Kidney capillary endothelial cell (primary cell): ENCODE measurements at places on chromosomes 1 and 21.
A peak's percentile ranks its signal among the peaks of the same experiment; 100 is the strongest.

DNA sequence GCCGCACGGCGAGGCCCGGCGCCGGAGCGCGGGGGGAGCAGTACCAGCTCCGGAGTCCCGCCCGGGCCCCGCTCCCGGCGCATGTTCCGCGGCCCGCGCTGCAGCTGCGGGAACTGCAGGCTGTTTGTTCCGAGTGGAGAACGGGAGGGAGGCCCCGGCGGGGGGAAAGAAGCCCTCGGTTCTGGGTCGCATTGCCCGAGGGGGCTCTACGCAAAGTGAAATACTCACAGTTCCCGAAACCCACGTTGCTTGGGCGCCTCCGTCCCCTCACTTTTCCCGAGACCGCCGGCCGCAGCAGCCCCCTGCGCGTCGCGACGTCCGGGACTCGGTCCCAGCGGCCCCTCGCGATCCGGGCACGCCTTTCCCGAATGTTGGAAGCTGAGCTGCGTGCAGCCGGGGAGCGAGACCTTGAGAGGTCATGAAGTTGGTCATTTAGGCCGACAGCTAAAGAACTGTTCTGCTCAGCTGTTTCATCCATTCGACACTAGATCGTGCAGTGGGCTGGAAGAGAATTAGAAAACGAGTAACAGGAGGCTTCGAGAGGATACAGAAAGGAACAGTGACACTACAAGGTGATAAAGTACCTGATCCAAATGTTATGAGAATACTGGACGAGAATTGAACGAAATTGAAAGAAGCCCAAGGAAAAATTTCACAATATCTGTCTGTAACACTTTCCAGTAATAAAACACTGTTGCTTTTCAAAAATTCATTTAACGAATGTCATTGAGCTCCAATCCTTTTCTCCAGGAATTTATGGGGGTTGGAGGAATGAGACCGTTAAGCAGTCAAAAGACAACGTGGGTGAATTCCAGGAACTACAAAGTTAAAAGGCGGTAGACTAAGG lies 657 bp upstream of the LIN9 start:
- peak; percentile 11 for DNase-seq

GRCh38 chr1:22118291-22118992 lies 24.5 kb downstream of the WNT4 start:
- no peak for DNase-seq

GRCh38 chr1:9331016-9331415 lies 38.3 kb downstream of the SPSB1 start:
- DNase-seq: no peak

DNA sequence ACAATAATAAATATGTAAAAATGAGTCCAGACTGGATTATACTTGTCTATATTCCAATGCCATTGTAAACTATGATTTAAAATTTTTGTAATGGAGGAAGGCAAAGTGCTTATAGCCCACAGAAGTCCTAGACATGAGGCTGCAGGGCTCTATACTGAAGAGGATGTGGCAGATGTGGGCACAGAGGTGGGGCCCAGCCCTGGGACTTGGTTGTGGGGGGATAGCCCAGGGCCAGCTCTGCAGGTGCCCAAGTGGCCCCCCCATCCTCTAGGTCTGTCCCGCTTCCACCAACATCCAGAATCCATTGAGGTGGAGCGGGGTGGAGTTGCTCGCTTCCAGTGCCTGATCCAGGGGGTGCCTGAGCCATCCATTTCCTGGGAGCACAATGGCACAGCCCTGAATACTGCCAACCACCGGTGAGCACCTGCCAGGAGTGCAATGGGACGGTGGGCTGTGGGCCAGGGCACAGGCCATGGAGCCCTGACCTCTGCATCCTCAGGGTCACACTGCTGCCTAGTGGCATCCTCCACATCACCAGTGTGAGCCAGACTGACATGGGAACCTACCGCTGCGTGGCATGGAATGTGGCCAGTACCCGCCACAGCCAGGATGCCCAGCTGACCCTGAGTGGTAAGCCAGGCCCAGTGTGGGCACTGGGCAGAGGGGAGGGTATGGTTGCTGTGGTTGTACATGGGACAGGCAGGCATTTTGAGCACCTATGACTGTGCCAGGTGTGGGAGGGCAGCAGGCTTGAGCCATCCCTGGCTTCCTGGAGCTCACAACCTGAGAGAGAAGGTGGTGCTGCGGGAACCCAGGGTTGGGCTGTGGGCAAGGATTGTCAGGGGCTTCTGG lies 21.0 kb downstream of the SLC27A3 start:
- no peak for DNase-seq

DNA sequence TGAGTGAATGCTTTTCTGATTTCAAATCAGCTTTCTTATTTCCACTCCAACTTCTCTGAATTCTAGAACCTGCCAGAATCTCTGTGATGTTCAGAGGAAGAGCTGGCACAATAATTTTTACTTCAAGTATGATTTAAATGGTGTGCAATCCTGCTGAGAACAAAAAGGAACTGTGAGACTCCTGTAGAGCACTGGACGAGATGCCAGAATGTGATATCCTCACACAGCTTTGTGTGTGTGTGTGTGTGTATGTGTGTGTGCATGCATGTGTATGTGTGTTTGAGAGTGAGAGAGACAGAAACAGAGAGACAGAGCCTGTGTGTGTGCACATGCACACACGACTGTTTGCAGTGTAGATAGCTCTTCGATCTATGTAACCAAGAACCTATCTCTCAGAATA lies 713.6 kb upstream of the ZP4 start:
- DNase-seq: no peak

DNA sequence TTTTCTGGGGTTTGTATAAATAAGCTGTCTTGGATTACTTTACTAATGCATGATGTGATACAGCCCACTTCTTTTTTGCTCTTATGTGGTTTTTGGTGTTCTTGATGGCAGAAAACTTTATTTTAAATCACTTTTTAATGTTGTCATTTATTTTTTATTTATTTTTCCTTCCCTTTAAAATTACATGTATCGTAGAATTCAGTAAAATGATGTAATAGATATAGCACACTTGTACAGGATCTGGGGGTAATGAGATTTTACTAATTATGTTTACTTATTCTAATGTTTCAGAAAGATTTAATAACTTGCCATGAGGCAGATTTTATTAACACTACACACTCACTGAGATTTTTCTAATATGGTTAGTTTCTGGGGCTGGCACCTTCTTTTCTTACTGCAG lies 701 bp upstream of the B3GALT2 start:
- DNase-seq: no peak

DNA sequence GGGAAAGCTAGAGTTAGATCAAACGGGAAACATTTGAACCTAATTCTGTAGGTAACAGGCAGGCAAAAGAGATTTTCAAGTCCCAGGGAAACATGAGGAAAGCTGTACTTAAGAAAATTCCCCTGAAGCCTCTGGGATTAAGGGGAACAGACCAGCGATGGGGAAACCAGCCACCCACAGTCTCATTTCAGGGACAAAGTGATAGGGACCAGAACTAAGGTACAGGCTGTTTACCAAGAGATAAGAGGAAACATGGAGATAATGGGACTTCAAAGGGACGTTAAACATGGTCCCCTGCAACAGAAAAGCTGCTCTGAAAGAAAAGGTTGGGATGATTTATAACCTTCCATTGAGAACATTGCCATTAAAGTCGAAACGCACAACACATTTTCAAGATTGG lies 84.4 kb downstream of the NTPCR start:
- DNase-seq: no peak

DNA sequence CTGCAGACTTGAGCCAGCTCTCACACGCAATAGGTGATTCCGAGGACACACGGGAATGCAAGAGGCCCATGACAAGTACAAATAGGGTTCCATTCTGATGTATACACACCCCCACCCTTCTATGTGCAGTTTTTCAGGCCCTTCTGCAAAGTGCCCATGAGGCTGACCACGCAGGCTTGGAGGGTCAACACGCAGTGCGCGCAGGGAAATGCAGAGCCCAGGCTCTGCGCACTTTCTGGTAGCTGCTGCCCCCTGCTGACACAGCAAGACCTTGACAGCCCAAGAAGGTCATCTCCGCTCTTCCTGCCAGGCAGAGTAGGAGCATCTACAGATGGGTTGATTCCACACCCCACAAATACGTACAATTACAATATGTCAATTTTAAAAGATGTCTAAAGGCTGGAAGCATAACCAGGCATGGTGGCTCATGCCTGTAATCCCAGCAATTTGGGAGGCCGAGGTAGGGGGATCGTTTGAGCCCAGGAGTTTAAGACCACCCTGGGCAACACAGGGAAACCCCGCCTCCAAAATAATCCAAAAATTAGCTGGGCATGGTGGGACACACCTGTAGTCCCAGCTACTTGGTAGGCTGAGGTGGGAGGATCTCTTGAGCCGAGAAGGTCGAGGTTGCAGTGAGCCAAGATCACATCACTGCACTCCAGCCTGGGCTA lies 18.5 kb downstream of the SH3BP5L start:
- DNase-seq: peak; percentile 37

GRCh38 chr1:73813716-73814115 lies 384.3 kb downstream of the LRRIQ3 start:
- DNase-seq: no peak

GRCh38 chr21:35908311-35909078 lies 151.8 kb downstream of the SETD4 start:
- no peak for DNase-seq

DNA sequence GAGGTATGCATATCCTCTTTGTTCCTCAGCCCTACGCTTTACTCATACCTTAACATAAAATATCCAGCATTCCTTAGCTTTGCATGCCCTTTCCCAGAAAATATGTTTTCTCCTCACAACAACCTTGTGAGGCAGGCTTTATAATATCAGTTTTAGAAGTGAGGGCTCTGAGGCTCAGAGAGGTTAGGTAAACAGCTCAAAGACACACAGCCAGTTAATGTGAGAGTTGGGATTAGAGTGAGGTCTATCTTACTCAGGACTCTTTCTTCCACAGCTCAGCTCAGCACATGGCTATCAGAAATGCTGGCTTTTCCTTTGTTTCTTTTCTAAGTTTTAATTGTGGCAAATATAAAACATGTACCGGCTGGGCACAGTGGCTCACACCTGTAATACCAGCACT lies 27.9 kb downstream of the CSF1 start:
- no peak for DNase-seq

- no peak for DNase-seq
Observed at GRCh38 chr1:92698932-92699331, 86.0 kb downstream of the EVI5 start.

DNA sequence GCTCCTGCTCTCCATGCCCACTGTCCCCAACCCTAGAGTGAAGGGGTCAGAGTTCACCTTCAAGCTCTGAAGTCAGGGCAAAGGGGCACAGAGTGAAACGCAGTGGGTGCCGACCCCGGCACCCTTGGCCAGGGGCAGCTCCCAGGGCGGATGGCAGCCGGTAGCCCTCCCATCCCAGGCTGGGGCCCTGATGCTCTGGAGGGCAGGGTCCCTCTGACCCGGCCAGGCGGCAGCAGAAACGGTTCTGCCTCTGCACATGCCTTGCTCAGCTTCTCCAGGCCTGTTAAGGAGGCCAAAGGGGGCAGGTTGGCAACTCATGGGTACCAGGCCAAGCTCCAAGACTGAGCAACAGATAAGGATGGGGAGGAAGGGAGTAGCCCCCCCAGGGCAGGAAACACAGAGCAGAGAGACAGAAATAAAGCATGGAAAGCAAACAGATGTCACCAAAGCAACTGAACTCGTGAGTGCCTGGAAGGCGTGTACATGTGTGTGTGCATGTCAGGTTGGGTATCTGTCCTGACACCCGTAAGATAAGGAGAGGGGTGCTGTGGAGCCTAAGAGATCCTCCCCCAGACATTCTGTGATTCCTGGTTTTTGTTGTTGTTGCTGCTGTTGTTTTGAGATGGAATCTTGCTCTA lies 112.3 kb upstream of the IFFO2 start:
- DNase-seq: no peak

- DNase-seq: no peak
Observed at GRCh38 chr1:177857285-177857684, 112.6 kb downstream of the SEC16B start.

DNA sequence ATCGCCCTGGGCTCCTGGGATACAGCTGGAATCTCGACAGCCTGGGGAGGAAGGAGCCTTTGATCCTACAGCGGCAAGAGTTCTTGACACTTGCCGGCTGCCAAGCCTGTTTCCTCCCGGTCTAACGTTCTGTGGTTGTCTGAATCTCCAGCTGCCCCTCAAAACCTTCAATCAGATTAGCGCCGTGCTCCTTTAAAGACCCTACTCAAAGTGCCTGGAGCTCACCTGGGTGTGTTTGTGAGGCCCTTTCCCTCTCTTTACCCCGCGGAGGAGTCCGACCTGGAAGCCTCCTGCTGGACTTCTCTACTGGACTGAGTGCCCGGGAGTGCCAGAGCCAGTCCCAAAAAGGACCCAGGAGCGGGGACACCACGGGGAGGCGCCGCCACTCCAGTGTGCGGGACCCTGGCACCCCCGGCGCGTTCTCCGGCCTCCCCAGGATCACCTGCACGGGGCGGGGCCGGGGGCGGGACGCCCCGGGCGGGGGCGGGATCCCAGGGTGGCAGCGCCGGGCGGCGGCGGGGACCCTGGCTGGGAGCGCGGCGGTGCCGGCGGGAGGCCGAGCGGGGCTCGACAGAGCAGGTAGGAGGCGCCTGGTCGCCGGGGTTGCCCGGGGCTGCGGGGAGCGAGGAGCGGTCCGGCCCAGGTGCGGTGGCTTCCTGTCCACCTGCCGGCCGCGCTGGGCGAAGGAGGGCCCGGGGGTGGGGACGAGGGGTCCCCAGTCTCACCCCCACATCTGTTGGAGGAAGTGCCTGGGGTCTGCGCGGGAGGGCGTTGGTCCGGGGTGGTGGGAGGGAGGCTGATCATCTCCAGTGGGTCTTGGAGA lies at the start of gene NCMAP:
NCMAP (plus strand) TSS at position 497 of the 823 bp plus-strand sequence. CDS start 39,344 bp downstream, outside the sequence.
- no peak for DNase-seq

- no peak for DNase-seq
Observed at GRCh38 chr1:197982256-197982655, 65.1 kb downstream of the LHX9 start.

DNA sequence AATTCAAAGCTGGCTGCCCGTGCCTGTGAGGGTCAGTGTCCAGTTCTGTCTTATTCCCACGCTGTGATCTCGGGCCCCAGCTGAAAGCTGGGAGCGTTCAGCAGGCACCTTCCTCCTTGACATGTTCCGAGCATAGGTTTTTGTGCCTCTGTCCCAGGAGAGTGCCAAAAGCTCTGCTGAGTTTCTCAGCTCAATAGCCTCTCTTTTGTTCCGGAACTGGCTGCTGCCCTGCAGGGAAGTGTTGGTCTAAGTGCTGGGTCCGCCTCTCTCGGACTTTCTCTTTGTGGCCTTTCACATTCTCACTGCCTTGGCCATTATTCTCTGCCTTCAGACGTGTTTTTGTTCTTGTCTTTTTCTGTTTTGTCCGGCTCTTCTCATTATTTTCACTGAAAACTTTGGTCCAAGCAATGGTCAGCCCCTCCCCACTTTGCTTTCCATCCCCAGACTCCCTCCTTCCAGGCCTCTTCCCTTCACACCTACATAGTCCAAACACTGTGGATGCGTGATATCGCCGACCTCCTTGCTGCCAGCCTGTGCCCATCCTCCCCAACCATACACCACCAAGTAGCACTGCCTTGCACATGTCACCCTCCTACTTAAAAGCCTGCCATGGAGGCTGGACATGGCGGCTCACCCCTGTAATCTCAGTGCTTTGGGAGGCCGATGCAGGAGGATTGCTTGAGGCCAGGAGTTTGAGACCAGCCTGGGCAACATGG lies 233.8 kb downstream of the RHOU start:
- DNase-seq: no peak

GRCh38 chr21:42085246-42086077 lies 14.3 kb downstream of the UMODL1 start:
- DNase-seq: no peak

GRCh38 chr1:182996816-182997215 lies 26.4 kb upstream of the LAMC1 start:
- DNase-seq: no peak

- DNase-seq: peak; percentile 29
Observed at GRCh38 chr1:77036560-77036959, 169.3 kb downstream of the ST6GALNAC5 start.
